ENCODE measurements at places on chromosomes 11 and 22.
A peak's percentile ranks its signal among the peaks of the same experiment; 100 is the strongest.

- no peak for DNase-seq
Measured at GRCh38 chr11:134573857-134574256, 161.8 kb upstream of the B3GAT1 start.

- no peak for DNase-seq
Measured at GRCh38 chr11:45677770-45678512, 12.5 kb upstream of the CHST1 start.

DNA sequence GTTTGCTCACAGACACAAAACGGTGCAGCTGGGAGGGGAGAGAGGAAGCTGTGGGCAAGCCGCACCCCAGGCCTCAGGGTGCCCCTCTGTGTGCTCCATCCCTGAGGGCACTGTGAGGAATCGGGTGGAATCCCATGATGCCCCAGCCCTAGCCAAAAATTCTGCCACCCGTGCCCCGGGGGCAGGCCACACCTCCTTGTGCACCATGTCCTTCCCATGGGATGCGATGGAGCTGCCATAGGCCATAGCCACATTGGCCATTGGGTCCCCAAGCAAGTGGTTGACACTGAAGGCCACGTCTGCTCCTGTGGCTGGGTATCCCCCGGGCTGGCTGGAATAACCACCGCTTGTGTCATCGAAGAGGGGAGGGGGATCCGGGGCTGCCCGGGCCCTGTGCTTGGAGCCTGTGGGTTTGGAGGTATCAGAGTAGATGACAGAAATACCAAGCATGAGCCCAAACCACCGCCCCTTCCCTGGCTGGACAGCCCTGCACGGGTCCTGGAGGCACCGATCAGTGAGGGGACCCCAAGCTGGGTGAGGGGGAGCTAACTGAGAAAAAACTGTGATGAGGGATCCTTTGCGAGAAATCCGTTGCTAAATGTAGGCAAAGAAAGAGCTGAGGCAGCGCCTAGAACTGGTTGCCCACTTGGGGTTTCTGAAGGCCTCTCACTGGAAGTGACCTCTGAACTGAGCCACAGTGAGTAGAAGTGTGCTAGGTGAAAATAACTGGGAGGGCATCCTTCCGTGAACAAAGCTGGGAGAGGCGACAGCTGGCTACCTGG is 863 bp downstream of the YIF1A start:
- DNase-seq: no peak

- no peak for DNase-seq
Measured at GRCh38 chr22:20064140-20064480, 15.9 kb upstream of the DGCR8 start.

- DNase-seq: no peak
Measured at GRCh38 chr11:34632105-34632791, 11.4 kb downstream of the EHF start.

- no peak for DNase-seq
Measured at GRCh38 chr11:108549319-108549885, 44.2 kb downstream of the EXPH5 start.

- no peak for DNase-seq
Measured at GRCh38 chr22:22604326-22605073, 39.9 kb upstream of the GGTLC2 start.

DNA sequence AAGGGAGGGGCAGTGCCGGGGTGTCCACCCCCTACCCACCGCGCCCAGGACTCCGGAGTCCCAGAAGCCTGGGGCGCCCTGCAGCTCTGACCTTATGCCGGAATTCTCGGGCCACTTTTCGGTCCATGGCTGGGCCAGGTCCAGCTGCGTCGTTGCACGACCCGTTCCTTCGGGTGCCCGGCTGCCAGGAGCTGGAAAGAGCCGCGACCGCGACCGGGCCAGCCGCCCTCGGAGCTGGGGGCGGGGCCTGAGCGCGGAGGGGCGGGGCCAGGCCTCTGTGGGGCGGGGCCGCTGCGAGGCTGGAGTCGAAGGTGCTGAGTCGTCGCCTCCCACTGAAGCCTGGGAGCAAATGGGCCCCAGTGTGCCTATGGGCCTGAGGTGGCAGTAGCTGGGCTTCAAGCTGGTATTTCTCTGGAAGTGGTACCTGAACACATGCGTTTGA is at the start of gene USH1C:
TSS of gene USH1C (minus strand) at position 236 of the 442 bp plus-strand sequence. CDS start at position 127, 109 bp downstream.
- DNase-seq: peak; percentile 10

GRCh38 chr11:1878137-1879031 is 13.3 kb downstream of the PRR33 start:
- DNase-seq: no peak

DNA sequence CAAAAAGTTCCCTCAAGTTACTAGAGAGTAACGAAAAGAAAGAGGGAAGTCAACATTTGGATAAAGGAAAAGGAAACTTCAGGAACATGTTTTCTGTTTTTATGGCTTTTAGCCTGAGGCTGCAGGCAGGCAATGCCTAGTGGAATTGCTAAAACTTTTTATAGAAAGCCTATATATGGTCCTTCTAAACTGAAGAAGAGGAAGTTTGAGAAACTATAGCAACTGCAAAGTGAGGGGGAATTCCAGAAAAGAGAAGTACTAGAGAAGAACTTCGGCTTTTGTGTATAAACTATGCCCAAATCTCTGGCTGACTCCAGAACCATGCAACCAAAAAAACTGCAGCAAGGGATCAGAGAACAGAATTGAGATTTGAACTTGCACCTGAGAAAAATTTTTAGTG is 74.3 kb upstream of the ARHGAP42 start:
- no peak for DNase-seq

DNA sequence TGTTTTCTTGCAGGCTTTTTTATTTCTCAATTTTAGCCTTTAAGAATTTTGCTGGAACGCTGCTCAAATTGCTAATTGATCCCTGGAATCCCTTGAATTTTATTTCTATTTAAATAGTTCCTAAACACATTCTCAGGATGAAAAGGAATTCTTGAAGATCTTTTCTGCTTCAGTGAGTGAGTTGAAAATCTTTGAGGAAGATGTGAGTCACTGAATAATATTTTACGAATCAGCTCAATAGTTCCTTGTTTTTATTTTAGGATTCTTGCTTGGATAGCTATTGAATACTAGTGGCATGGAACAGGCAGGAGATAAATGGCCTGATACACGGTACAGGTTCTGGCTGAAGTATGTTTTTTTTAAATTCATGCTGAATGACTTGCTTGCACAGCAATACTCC is 194.6 kb upstream of the CCDC90B start:
- no peak for DNase-seq

GRCh38 chr11:131309776-131310175 is 60.6 kb upstream of the NTM start:
- no peak for DNase-seq

GRCh38 chr11:80586464-80586863 is 1145.6 kb upstream of the TENM4 start:
- no peak for DNase-seq

DNA sequence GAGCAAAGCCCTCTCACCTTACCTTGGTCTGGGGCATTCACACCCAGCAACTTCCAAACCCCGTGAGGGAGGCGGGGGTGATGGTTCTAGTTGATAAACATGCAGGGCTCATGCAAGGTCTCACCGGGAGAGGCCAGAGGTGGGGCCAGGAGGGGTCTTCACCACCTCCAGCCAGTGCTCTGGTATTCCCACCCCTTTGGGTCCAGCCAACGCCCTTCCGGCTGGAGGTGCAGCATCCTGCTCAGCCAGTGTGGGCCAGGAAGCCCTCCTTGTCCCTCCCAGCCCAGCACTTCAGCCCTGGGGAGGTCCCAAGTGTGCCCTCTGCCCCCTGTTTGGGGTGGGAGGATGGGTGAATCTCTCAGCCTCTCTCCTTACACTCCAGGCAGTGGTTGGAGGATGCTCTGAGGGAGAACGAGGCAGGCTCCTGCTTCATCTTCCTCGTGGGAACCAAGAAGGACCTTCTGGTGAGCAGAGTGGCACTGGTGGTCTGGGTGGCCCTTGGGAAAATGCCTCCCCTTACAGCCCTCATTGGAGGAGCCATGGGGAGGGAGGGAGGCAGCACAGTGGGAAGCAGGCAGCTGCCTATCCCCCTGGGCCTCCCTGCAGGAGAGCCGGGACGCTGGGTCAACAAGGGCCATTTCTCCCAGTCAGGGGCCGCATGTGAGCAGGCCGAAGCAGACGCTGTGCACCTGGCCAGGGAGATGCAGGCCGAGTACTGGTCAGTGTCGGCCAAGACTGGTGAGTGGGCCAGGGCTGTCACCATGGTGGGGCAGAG is 13.4 kb downstream of the RAB36 start:
- DNase-seq: no peak

All from stimulated activated CD4-positive, alpha-beta T cell treated with anti-CD3 and anti-CD28 coated beads, Interleukin-1b, Interleukin-23, amount 100 ng/mL, for 1 hour (primary cell).